ENCODE measurements at places on chromosomes 6 and 20. TPM values are rescaled to one million over a fixed set of nuclear protein-coding genes. Genes with fewer than 3 reads are reported as not detected.

The SLC22A3 gene
- total RNA-seq = 0.07 TPM

The RAET1L gene
- 0.20 TPM for total RNA-seq

The ZNF334 gene
- 0.66 TPM for total RNA-seq

GRCh38 chr20:19524691-19525090 lies 233.4 kb upstream of the RIN2 start:
- DNase-seq = no peak

The SIRPG gene
- not detected for total RNA-seq
